ENCODE measurements at places on chromosomes 13 and 19.
A peak's percentile ranks its signal among the peaks of the same experiment; 100 is the strongest.

DNA sequence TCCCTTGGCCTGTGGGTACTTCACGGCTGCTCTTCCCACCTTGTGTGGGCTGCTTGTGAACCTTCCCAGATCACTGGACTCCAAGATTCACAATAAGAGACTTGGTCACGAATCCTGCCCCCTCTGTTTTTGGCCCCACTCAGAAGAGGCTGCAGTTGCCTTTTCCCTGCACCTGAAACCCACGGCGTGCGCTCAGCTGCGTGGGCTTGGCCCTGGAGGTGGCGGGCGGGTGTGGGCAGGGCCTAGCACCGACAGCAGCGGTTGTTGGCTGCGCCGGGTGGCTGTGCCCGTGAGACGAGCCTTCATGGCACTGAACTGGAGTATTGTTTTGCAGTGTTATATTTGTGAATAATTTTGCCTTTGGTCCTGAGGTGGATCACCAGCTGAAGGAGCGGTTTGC, 33.8 kb downstream of the PLEKHJ1 start:
- no peak overlapping the region for H3K27ac ChIP-seq
- H3K4me1 ChIP-seq: no peaks in the 10 kb centered on the region
- no peaks in the 10 kb centered on the region for H3K27me3 ChIP-seq
- no peaks in the 10 kb centered on the region for H3K36me3 ChIP-seq

GRCh38 chr13:42276683-42277082, 4.7 kb downstream of the AKAP11 start:
- no peaks in the 10 kb centered on the region for H3K27me3 ChIP-seq
- no peaks in the 10 kb centered on the region for H3K4me1 ChIP-seq
- no peak overlapping the region for H3K4me3 ChIP-seq
- no peak overlapping the region for H3K27ac ChIP-seq

GRCh38 chr19:10133596-10133995, 13.9 kb upstream of the EIF3G start:
- H3K4me1 ChIP-seq: no peaks in the 10 kb centered on the region
- H3K27ac ChIP-seq: no peak overlapping the region
- DNase-seq: no peak

- H3K36me3 ChIP-seq: no peaks in the 10 kb centered on the region
- no peak for DNase-seq
- H3K27me3 ChIP-seq: no peaks in the 10 kb centered on the region
- H3K27ac ChIP-seq: no peak overlapping the region
- H3K4me3 ChIP-seq: no peak overlapping the region
- H3K4me1 ChIP-seq: no peaks in the 10 kb centered on the region
Observed at GRCh38 chr13:112773601-112774447, 84.0 kb downstream of the ATP11A start.

DNA sequence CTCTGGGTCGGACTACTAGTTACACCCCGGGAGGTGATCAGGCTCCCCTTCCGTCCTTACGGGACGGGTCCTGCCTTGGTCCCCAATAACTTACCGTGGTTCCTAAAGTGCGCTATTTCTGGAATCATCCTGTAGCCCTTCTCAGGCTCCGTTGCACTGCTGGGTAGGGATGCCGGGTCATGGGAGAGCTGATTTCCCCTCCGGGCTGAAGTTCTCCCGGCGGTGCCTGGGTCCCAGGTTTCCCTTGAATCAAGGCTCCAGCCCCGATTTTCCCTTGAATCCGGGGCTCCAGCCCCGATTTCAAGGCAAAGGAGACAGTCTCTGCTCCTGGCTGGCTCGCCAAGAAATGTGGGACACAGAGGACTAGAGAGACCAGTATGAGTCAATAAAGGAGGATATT, 43.4 kb downstream of the ZNF493 start:
- no peaks in the 10 kb centered on the region for H3K4me1 ChIP-seq
- H3K27ac ChIP-seq: peak overlapping the region; percentile 66
- H3K4me3 ChIP-seq: peak overlapping the region; percentile 38
- no peak for DNase-seq

GRCh38 chr19:28519952-28520861, 692.7 kb downstream of the UQCRFS1 start:
- DNase-seq: peak; percentile 18
- no peaks in the 10 kb centered on the region for H3K36me3 ChIP-seq
- no peaks in the 10 kb centered on the region for H3K4me1 ChIP-seq
- no peak overlapping the region for H3K27ac ChIP-seq

- no peak for DNase-seq
- H3K27ac ChIP-seq: no peak overlapping the region
- no peaks in the 10 kb centered on the region for H3K4me1 ChIP-seq
- H3K27me3 ChIP-seq: no peaks in the 10 kb centered on the region
- H3K4me3 ChIP-seq: no peak overlapping the region
- H3K36me3 ChIP-seq: no peaks in the 10 kb centered on the region
Observed at GRCh38 chr19:45168767-45169351, 8.1 kb upstream of the NKPD1 start.

All from uterus (tissue), 4 donors.